ENCODE measurements at places on chromosomes 4 and X.

GRCh38 chr4:80989921-80990544, 40.5 kb upstream of the BMP3 start:
- DNase-seq: peak; percentile 68

DNA sequence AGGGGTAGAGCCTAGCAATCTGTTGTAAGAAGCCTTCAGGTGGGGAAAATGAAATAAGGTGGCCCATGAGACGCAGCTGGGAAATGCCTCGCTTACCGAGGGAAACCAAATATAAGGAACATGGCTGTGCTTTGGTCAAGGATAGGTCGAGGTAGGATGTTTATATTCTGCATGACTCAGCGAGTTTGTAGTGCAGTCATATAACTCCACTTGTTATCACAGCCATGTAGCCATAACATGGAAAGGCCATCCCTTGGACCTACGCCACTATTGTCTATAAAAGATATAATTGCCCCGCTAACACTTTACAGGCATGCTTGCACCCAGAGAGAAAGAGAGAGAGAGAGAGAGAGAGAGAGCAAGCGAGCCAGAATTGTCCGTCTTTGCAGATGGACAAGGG, 80.9 kb upstream of the GLRA2 start:
- DNase-seq: no peak

GRCh38 chrX:150990910-150991309, 7.8 kb downstream of the HMGB3 start:
- no peak for DNase-seq

GRCh38 chr4:89486042-89486441, 178.4 kb upstream of the GPRIN3 start:
- peak; percentile 45 for DNase-seq

GRCh38 chr4:139076016-139076744, 60.6 kb downstream of the NOCT start:
- DNase-seq: no peak

DNA sequence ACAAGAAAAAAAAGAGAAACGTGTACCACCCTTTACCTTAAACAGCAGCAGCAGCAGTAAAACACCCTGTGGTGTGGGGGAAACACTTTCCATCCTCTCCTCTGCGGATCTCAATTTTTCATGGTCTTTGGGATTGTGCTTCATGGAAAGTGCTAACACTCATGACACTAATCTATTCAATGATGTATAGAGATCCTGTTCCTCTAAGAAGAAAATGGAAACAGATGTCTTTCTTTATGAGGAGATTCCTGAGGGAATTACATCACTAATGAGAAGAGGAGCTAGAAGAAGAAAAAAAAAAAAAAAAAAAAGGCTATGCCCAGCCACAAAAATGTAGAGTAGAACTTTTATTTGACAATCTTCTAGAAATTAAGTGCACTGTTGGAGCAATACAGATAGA, 62.9 kb upstream of the NDST3 start:
- DNase-seq: no peak

GRCh38 chr4:113587640-113588275, 173.8 kb downstream of the CAMK2D start:
- no peak for DNase-seq

GRCh38 chr4:8050555-8051206, 107.9 kb downstream of the ABLIM2 start:
- no peak for DNase-seq

- peak; percentile 15 for DNase-seq
These were observed 39.7 kb downstream of the ADAMTS3 start for GRCh38 chr4:72529148-72529822.

DNA sequence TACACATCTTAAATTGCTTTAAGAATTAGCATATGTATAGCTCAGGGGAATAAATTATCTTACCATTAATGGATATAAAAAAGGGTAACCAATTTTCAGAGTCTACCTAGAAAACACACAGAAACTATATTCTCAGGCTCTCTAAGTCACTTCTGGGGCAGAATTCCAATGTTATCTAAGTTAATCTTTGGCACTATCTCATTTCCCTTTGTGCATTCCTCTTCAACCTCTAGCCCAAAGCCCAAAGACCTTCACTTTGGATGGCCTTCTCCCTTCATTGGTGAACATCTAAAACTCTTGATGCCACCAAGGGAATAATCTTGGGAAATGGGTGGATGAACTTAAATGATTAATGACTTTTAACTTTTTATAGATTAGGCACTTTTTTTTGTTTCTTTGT, 108.3 kb downstream of the APBB2 start:
- DNase-seq: no peak

GRCh38 chr4:74258963-74259362, 49.3 kb upstream of the EPGN start:
- DNase-seq: peak; percentile 74

DNA sequence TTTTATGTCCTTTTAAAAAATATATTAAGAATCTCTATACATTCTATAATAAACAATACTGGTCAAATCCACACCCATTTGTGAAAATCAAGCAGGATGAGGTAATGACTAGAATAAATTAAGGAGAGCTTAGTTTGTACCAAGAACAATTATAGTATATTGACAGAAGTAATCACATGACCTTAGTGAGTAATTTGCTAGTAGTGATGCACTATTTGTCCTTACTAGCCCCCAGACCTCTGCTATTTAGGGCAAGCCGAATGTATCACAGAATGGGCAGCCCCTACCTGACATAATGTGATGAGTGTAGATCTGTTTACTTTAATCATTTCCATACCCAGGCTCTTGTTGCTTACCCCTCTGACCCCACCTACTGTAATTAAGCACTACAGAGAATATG, 15.8 kb downstream of the ATP1B4 start:
- DNase-seq: no peak

DNA sequence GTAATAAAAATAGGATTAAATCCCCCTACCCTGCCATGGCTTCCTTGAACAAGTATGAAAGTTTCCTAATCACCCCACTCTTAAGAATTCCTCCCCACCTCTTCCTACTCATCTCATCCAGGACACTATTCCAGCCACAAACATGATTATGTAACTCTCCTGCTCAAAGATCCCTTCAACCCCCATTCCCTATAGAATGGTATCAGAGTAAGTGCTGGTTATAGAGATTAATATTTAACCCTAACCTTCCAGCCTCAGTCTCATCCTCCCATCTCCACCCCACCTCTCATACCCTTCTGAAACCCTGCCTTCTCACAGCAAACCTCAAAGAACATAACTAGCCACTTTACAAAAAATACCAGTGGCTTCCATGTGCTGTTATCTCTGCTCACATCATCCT, 155.1 kb downstream of the PPP3CA start:
- no peak for DNase-seq

DNA sequence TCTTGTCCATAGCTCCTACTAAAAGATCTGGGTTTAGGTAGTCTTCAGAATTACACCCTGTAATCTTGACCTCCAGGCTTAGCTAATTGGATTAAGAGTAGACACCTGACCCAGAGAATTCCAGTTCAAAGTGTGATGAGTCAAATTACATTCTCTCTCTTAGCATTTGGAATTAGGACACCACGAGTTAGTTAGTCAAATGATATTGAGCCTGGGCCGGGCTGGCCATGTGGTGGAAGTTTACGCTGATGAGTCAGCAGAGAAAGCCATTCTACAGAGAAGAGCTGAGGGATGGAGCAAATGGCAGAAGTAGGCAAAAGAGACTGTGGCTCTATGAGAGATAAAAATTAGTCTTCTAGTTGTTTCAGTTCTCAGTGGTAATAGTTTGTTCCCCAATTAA, 31.1 kb downstream of the CEP44 start:
- DNase-seq: no peak

GRCh38 chr4:75908555-75908954, 6.3 kb upstream of the PPEF2 start:
- DNase-seq: no peak

DNA sequence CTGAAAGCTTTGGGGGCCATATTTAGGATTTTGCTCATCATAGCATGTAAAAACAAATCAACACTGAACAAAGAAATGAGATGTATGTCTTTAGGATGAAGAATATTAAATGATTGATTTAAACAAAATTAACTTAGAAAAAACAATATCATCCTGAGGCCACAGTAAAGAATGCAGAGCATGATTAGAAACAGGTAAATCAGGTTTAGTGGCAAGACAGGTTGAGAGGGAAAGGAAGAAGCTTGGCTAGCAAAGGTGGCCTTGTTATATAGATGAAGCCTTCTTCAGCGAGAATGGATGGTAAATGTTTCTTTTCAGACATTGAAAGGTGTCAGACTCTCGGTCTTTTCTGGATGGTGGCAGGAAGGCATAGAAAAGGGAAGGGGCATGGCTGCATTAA, 11.9 kb upstream of the MAGEB16 start:
- DNase-seq: no peak

DNA sequence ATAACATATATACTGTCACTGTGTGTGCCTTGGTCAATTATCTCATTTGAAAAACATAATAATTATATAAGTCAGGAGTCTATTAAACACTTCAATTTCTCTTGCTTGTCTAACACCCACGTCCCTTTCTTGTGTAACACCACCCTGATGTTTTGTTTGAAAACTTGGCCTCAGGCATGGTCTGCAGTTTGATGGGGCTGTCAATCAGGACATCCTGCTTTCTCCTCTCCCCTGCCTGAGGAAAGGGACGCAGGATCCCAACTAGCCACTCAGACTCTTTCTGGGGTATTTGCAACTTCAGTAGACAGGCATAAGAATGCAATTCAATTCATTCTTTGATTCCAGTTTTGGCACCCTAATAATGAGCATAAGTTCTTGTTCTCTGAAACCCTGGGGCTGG, 48.8 kb downstream of the DKK2 start:
- DNase-seq: no peak

GRCh38 chr4:8771258-8771590, 100.4 kb downstream of the HMX1 start:
- no peak for DNase-seq

DNA sequence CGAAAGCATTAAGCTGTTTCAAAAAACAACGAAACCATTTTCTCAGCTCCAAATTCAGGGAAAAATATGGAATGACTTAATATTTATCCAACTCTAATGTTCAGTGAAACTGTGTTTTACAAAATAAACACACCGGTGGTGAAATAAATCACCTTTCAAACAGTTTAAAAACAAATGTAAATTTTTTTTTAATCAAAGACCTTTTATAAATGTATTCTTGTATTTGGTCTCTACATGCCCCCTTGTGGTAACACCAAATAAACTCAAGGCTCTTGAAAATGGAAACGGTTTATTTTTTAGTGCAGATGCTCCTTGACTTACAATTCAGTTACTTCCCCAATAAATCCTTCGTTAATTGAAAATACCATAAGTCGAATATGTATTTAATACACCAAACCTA, 45.8 kb upstream of the ITM2A start:
- DNase-seq: peak; percentile 43

DNA sequence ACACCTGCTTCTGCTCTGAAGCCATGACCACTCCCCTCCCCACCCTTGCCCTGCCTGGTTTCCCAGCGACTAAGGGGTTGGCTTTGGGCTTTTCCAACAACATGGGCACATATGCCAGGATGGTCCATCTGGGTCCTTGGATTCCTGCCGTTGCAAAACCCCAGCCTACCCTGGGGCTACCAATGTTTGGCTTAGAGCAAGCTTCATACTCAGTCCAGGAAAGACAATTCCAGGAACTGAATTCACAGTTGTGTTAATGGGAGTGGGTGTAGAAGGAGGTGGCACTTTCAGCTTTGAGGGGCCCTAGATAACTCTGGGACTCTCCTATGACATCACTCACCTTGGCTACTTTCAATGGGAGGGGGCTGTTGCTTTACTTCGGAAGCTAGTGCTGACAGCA, 9.0 kb downstream of the FGFBP1 start:
- DNase-seq: no peak

DNA sequence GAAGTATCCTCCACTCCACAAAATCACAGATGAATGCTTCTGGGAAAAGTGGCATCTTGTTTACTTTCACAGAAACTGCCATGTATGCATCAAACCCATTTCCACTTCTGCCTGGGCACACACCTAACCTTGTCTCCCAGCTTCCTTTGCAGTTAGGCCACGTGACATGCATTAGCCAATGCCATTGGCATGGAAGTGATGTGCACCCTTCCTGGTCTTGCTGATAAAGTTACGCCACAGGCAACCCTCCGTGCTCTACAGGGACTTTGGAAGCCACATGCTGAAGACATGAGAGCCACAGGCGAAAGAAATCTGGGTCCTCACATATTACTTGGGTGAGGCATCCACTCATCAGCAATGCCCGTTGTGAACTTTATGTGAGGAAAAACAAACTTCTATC, 123.3 kb downstream of the USP46 start:
- DNase-seq: no peak

DNA sequence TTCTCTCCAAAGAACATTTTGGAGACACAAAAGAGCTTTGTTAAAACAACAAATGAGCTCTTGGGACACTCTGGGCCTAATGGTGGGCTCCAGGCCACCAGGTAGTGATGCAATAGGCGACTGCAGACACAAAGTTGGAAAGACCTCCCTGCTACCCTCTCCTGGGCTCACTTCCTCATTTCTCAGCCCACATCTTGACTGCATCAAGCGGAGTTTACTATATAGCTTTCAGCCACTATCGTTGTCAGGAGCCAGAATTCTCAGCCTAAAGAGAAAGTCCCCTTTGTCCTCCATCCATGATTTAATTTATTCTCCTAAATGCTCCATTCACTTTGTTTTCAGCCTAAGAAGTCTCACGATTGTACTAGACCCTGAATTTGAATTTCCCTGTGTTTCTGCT, 114.9 kb downstream of the EFHC2 start:
- no peak for DNase-seq

DNA sequence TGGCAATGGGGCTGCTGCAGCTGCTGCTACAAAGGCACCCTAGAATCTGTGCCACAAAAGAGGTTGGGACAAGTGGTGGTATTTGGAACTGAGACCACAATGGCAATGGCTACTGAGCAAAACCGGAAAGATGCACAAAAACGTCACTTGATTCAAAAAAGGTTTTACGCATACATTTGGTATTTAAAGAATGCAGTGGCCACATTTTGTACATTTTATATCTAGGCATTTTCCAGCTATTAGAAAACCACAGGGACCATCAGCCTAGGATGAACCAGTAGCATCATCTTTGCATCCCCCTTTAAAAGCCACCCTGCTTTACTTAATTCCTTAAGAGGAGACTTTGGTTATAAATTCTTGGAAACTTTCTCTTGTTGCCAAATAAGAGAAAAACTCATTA, 104.8 kb upstream of the CXCL13 start:
- DNase-seq: no peak

GRCh38 chrX:30875957-30876356, 13.1 kb downstream of the TAB3 start:
- no peak for DNase-seq

- no peak for DNase-seq
These were observed 146.3 kb upstream of the RPS6KA3 start for GRCh38 chrX:20412871-20413486.

DNA sequence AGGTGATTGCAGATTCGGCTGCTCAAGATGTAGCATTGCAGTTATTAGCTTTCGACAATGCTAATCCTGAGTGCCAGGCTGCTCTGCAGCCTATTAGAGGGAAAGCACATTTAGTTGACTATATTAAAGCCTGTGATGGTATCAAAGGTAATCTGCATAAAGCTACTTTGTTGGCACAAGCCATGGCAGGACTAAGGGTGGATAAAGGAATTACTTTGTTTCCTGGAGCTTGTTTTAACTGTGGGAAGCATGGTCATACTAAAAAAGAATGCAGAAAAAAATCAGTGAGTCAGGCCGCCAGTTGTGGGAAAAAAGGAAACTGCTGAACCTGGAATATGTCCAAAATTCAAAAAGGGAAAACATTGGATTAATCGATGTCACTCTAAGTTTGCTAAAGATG, 154.9 kb upstream of the TECRL start:
- no peak for DNase-seq

Measured in hematopoietic multipotent progenitor cell treated with erythropoietin and hydrocortisone succinate and interleukin-3 and kit ligand, for 8 days (in vitro differentiated cells).